ENCODE measurements at places on chromosomes 3 and 15.
A peak's percentile ranks its signal among the peaks of the same experiment; 100 is the strongest.

DNA sequence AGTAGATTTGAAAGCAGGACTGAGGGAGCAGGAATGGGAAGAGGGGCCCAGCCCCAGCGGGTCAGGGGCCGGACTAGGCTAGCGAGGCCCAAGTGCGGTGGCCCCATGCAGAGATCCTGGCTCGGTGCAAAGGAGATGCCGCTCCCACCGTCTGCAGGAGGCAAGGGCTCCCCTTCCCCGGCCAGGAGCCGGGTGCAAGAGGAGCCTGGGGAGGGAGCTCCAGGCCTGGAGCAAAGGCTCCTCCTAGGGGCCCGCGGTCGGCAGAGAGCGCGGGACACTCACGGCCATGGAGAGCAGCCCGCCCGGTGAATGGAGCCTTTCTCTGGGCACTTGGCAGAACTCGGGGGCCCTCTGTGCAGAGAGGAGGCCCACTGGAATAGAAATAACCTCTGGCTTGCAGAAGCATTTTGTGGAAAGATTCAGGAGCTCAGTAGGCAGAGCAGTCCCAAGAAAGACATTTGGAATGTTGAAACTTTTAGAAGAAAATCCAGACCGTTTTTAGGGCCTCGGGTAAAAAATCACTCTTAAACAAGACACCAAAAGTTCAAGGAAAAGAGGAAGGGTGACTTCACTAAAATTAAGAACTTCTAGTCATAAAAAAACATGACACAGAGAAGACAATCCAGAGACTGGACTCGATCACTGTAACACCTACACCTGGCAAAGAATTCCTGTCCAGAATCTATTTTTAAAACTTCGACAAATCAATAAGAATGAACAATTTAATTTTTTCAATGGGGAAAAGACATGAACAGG lies 43.0 kb upstream of the USP3 start:
- no peak for DNase-seq

DNA sequence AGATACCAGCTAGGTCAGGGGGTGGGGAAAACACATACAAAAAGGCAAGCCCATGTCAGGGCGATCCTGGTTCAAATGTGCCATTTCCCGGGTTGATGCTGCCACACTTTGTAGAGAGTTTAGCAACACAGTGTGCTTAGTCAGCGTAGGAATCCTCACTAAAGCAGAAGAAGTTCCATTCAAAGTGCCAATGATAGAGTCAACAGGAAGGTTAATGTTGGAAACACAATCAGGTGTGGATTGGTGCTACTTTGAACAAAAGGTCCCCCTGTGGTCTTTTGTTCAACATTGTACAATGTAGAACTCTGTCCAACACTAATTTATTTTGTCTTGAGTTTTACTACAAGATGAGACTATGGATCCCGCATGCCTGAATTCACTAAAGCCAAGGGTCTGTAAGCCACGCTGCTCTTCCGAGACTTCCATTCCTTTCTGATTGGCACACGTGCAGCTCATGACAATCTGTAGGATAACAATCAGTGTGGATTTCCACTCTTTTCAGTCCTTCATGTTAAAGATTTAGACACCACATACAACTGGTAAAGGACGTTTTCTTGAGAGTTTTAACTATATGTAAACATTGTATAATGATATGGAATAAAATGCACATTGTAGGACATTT lies 28.9 kb downstream of the TPM1 start:
- no peak for DNase-seq

GRCh38 chr15:48143856-48144255 lies 23.1 kb downstream of the SLC24A5 start:
- no peak for DNase-seq

DNA sequence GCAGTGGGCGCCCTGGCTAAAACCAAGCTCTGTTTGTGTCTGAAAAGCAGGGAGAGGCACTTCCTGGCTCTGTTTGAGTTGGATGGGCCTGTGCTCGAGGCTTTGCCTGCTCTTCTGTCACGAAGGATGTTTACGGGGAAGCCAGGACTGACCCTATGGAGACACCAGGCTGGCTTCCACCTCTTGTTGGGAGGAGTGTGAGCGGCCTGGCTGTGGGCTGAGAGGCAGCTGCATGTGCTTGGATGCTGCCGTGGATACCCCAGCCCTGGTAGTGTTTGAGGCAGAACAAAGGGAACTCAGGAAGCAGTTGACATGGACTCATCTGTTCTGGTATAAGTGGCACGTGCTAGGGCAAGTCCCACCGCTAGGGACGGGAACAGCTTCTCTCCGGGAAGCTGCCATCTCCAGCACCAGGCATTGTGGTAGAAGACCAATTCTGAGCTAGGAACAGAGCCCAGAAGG lies 17.6 kb upstream of the SLC41A3 start:
- no peak for DNase-seq

DNA sequence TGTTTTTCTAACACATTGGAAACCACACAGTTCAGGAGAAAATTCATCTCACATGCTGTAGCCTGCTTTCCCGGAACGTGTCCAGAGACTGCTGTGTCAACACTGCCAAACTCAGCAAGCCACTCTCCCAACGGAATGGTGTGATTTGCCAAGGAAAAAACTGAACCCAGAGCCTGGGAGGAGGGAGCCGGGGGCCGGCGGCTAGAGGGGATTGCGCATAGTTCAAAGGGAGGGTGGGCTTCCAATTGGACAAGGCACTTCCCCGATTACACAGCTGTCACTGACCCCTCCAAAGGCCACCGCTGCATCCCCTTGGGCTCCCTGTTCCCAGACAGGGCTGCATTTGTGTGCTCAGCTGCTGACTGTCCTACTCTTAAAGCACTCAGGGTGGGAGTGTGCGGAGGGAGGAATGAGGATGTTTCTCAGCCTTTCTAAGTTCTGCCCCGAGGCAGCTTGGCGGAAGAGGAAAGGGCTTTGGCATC lies 256.2 kb downstream of the ZNF621 start:
- DNase-seq: no peak

DNA sequence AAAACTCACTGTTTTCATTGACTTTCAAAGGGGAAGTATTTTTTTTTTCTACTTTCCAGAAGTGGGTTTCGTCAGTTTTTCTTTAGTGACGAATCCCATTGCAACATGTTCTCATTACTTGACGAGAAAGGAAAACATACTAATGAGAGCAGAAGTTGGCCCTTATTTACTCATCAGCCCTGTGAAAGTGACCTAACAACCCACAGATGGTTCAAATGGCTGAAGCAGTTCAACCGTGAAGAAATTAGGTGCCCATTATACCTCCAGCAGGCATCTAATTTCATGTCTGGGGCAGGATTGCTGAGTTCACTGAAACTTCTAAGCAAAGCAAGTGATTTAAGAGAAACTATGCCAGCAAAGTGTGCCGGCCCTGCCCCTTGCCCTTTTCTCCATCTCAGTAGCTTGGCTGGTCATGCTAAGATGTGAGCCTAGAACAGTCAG lies 9.0 kb downstream of the AQP9 start:
- DNase-seq: no peak

DNA sequence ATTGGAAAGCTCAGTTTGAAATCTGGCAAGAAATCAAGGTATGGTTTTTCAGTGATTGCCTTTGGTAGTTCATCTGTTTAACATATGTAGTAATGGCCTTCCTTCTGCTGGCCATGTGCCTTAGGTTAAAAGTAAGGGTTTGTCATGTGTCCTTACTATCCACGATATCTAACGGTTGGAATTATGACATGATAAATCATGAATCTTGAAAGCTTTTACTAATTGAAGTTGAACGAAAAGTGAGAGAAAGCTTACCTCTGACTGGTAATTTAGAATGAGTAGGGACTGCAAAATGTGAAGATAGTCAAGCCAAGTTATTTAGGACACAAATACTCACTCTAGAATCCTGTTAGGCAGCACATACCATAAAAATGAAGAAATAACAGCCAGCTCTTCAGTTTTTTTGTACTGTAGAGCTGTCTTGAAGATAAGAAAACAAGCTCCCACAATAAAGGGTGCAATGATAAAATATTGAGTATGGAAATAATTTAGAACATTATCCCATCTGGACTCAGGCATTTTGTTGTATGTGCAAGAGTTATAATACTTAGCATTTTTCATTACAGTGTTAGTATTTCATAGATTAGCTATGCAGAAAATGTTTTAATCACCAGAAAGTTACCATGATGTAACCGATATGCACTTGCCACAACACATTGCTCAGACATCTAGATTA lies 303.4 kb downstream of the ZNF385D start:
- DNase-seq: no peak

DNA sequence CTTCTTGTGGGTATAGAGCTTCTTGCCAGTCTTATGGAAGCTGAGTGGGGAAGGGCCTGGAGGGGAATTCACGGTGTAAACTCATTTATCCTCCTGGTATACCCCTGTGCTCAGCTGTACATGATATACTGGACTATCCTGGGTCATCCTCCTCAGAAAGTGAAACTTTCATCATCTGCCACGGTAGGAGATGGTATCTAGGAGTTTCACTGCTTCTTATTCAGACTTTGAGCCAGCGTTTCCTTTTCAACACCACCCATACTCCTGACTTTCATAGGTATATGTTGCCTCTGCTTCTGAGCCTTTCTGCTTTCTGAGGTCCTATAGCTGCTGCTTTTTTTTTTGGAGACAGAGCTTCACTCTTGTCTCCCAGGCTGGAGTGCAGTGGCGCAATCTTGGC lies 15.6 kb downstream of the SENP5 start:
- no peak for DNase-seq

GRCh38 chr3:64932666-64933342 lies 245.0 kb upstream of the ADAMTS9 start:
- DNase-seq: no peak

DNA sequence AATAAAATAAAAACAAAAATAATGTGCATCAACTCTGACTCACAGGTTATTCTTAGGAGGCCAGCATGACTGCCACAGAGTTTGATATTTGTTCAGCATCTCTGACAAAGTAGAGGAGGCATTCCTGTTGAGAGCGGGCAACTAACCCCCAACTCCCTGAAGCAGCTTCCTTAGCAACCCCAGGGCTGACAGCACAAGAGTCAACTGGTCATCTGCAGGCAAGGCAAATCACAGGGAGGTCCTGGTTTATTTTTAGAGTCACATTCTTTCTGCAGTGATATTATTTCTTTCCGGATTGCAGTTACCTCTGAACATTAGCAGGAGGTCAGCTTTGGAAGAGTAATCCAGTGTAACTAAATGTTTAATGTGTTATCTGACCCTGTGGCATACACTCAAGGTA lies 273.0 kb downstream of the PLCL2 start:
- no peak for DNase-seq

DNA sequence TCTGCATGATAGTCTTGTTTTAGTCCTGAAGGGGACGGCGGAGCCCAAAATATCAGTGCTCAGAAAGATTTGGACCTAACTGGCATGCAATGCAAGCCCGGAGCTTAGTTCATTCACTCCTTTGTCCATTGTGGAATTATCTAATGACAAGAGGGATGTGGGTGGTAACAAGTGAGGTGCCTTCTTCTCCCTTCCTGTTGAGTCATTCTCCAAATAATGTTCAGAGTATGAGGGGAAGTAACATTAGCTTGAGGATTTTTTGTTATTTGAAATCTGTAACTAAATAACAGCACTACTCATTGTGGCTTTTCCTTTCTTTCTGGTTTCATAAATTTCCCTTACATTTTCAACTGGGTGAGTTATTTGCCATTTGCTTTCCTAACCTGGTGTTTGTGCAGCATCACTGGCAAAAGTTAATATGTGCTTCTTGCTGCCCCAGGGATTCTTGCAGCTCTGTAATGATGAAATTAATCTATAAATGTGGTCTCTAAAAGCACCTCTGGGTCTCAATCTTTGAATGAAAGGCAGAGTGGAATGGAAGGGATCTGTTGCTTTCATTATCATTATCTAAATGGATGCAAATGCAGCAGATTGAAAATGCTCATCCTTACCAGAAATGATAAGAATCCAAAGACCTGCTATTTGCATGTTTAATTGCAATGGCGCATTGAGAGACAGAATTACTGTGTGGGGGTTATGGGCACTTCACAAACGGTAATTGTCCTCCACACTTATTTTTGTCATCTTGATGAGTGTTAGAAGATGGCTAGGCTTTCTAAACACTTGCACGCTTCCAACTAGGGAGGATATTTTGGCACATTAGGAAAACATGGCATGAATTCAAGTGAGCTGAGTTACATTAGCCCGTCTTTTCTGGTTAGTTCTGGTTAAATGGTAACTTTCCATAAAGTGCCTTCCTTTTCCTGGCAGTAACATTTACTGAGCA lies 89.9 kb upstream of the MITF start:
- DNase-seq: peak; percentile 34

- DNase-seq: no peak
These were observed at the start of gene ANKDD1A for GRCh38 chr15:64911311-64912186. Gene ANKDD1A, plus strand, starts transcription at chr15:64911902. Its CDS starts 29 bp downstream, at chr15:64911931.

DNA sequence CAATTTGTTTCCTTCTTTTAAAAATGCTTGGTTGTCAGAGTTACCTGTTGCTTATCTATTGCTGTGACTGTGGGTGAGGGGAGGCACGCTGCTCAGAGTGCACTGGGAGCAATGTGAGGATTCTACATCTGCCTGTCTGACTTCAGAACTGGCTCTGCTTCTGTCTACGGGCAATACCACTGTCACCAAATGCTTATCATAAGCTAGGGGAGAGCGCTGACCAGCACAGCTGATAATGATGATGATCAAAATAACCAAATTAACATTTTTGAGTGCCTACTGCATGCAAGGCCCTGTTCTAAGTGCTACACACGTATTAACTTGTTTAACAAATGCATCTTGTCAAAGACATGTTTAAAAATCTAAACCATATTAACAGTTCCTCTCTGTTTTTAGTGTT lies 79.2 kb upstream of the TPRG1 start:
- DNase-seq: no peak

DNA sequence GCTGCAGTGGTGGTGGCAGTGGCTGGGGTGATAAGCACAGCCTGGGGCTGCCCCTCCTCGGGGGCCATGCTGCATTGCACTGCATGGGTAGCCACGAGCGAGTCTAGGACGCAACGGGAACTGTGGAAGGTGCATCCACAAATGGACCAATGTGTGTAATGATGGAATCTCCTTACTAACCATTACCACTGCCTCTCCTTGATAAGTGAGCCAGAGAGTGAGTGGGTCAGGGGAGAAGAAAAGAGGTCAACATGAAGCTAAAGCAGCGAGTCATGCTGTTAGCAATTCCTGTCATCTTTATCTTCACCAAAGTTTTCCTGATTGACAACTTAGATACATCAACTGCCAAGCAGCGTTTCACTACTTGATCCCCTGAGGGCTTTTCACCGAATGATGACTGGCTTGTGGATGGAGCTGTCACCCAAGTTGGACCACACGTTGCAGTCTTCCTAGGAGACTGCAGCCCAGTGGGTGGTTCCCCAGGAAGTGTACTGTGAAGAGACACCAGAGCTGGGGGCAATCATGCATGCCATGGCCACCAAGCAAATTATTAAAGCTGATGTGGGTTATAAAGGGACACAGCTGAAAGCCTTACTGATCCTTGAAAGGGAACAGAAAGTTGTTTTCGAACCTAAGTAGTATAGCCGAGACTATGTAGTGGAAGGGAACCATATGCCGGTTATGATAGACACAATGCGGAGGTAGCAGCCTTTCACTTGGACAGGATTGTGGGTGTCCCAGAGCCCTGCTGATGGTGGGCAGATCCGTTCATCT lies 20.6 kb downstream of the SAMD7 start:
- DNase-seq: no peak

GRCh38 chr15:83118291-83118827 lies 10.9 kb downstream of the TM6SF1 start:
- DNase-seq: no peak

DNA sequence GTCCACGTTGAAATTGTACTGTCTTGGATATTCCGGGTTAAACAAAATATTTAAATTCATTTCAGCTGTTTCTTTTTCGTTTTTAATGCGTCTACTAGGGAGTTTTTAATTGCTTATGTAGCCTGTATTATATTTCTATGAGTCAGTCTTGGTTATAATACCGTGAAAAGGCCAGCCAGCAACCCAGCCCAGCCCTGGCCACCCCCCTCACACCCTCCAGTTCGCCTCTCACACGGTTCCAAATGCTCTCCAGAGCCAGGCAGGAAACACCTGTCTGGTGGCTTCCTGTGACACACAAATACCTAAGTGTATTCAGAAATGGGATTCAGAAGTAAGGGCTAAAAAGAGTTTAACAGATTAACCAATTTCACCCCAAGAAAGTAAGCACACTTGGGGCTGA lies 4.4 kb downstream of the SH3BP5 start:
- DNase-seq: peak; percentile 85
